ENCODE measurements at places on chromosomes 7 and 10.

DNA sequence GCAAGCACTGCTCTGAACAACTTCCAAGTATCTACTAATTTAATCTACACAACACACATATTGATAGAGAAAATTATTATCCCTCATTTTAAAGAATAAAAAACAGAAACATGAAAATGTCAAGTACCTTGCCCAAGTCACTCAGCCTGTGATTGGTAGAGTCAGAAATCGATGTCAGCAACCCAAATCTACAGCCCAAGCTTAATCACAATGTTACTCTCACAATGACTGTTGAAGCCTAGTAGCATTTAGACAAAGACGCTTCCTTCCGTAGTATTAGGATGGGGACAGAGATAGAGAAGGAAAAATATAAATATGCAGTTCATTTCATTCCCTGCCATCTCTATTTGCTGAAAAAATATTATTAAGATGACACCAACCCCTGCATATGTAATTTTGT lies 242.5 kb downstream of the ELMO1 start:
- DNase-seq: no peak

DNA sequence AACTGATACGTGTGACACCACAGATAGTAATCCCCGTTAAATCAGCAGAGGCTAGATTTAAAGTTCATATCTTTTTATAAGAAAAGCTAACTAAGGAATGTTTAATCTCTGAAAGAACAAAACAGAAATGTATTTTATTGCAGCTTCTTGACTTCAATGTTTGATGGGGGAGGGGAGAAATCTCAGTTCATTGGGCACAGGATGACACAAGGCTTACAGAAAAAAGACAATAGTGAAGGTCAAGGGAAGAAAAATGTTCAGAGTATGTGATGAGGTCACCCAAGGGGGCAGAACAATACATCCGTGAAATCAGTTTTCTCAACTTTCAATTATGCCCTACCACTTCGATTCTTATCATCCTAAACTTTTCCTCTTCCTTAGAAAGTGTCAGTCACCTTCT lies 102.9 kb downstream of the ELAPOR2 start:
- DNase-seq: no peak

DNA sequence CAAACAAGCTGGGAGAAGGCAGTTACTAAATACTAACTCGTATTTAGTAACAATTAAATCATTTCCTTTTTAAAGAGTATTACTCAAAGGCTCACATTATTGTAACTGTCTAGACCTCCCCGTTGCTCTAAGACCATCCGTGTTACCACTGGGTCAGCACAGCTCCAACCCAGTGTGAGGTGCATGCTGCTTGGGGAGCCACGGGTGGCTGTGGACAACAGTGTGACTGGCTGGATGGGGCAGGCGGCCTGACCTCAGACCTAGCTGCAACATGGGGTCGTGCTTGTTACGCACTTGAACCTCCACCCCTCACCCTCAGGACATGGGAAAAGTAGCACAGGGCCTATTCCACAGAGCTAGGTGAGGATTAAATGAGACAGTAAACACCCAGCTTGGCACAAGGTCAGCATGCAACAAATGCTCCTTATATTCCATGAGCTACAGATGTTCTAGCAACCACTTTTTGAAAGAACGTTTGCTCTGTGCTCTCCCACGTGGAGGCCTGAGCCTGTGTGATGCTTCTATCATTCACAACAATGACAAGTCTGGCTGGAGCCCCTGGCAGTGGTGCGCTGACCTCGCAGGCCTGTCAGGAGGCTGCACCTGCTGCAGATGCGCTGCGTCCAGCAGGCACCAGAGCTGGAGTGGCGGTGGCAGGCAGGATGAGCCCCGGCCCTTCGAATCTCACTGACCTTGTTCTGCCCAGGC lies 135.7 kb downstream of the PKD1L1 start:
- DNase-seq: no peak

DNA sequence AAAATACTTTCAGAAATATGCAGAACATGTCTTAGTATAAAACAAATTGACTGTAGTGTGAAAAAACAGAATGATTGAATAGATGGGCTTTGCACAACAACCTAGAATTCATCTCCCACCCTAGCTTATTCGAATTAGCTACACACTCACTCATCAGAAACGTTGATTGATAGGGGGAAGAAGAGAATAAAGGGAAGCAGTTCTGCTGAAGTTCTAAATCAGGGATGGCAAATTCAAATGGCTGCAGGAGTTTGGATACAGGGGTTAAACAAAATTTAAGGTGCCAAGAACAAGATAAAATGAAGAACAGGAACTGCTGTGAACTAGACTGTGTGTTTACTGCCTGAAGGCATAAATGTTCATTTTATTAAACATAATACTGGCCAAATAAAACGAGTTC lies 9.0 kb downstream of the CD36 start:
- DNase-seq: no peak

DNA sequence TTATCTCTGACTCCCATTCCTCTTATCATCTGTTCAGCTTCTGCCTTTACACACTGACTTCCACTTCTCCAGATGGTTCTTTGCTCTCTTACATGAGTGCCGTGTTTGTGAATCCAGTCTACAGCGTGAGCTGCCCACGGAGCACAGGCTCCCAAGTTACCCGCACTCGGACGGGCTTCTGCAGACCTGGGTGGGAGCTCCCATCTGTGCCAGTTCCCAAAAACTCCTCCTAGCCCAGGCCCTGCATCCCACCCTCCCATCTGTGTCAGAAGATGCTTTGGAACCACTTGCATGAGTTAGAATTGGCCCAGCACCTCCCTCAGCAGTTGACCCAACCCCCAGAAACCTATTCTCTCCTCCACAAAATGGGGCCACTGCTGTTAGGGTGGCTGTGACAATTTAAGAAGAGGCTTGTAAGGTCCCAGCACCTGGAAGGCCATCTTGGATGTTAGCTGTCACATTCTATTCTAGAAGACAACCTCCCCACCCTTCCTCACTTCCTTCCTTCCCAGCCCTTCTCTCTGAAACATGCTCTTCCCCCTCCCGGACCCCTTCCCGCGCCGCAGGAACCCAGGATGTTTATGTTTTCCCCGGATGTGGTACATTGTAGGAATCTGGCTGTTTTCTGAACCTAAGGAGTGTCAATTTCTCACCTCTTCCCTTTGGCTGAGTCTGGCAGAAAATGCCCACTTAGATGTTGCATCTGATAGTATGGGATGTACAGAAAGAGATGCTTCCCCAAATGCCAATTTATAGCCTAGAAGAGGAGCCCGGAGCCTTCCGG lies 79.2 kb downstream of the CCDC3 start:
- no peak for DNase-seq

DNA sequence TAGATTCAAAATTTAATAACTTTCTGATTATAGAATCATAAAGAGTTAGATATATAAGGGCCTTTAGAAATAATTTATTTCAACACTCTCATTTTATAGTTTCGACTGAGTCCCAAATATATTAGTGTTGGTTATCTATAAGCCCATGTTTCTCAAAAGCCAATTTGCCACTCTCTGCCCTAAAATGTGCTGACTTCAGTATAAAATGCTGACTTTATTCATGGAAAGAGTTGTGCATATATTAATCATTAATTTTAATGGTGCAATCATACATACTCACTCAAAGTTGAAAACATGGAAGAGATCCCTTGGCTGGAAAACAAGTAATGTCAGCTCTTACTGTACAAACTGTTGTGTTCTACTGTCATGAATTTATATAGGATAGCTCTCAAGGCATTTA lies 19.4 kb downstream of the ZWINT start:
- DNase-seq: no peak

DNA sequence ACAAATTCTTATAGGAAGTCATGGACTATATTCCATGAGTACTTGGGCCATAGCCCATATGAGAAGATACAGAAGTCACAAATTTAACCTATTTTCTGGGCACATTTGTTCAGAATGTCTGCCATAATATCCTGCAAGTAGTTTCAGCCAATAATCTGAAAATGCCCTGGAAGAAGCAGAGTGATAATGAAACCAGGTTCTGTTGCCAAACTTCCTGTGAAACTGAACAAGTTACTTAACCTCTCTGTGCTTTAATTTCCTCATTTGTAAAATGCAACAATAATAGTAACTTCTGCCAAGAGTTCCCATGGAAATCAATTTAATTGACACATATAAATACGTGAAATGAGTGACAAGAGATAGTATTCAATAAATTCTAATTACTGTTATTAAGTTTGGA lies 88.8 kb downstream of the SEMA3C start:
- DNase-seq: no peak

- no peak for DNase-seq
Measured at GRCh38 chr10:71727105-71727737, 7.6 kb upstream of the C10orf105 start.

- DNase-seq: no peak
Measured at GRCh38 chr7:33072471-33072870, 9.9 kb upstream of the NT5C3A start.

GRCh38 chr7:39356172-39356925 lies 209.9 kb upstream of the YAE1 start:
- DNase-seq: no peak

DNA sequence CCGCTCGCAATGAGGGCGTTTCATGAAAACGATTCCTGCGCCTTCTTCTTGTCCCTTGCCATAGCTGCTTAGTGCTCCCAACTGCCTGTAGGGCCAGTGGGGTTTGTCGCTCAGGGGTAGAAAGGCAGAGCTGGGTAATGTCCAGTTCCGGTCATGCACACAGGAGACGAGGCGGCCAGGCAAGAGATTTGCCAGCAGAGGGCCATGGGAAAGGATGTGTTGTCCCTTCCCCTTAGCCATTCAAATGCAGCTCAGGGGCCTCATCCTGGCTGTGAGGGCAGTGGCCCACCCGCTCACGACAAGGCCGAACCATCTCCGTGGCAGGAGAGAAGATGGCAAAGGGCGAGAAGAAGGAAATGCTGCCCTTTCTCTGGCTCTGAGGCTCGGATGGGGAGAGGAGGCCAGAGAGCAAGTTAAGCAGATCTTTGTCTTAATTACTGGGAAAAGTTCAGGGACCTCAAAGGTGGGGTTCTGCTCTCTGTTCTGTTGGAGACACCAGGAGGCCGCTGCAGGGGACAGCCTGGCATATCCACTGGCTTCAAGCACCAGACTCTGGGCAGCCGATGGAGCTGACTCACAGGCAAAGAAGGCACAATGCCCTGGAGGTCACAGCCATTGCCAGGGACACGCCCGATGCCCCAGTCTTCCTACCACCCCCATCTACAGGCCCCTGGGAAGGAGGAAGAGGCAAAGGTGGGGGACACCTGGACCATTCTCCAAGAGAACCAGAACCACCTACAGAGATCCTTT lies 534.8 kb upstream of the MGMT start:
- DNase-seq: no peak

DNA sequence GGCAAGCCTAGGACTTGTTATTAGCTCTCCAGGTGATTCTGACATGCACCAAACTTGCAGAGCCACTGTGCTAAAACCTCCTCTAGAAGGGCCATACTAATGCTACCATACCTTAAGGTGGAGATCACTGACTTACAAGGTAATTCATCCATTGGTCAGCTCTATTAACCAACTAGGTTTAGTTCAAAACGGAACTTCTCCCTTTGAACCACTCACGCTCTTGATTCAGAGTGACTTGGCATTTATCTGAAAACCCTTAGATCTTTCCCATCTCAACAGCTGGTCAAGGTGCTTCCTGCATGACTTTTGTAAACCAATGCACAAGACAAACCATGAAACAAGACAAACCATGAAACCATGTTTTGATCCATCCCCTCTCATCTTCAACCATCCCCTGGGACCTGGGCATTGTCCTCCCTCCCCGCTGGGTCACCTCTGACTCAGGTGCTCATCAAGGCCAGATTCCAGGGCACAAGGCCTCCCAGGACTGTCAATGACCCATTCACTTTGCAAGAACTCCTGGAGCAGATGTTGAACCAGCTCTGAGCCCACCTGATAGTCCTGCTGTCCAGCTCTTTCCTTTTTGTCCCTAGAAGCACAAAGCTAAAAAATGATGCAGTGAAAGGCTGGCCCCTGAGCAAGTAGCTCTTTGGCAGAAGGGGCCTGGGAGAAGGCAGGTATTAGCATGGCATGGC lies 18.8 kb downstream of the IMPDH1 start:
- no peak for DNase-seq

- DNase-seq: no peak
Measured at GRCh38 chr7:159192013-159192412, 47.3 kb upstream of the VIPR2 start.

DNA sequence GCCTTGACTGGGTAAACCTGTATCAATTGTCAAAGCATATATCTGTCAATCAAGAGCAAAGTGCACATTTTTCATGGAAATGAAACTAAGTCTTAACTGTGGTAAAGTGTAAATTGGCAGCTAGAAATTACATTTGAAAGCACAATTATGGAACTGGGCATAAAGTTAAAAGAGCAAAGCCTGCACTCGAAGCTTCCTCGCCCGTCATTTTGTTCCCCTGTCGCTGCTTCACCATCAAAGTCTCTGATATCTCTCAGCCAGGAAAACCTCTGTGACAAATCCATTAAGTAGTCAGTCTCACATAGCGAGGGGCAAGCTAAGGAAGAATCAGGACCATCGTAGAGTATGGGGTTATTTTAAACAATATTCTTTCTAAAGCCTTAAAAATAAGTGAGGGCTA lies 27.9 kb downstream of the PON1 start:
- DNase-seq: no peak

- DNase-seq: no peak
Measured at GRCh38 chr10:4315551-4315950, 510.5 kb upstream of the AKR1E2 start.

GRCh38 chr10:59237775-59238174 lies 61.3 kb downstream of the PHYHIPL start:
- no peak for DNase-seq

DNA sequence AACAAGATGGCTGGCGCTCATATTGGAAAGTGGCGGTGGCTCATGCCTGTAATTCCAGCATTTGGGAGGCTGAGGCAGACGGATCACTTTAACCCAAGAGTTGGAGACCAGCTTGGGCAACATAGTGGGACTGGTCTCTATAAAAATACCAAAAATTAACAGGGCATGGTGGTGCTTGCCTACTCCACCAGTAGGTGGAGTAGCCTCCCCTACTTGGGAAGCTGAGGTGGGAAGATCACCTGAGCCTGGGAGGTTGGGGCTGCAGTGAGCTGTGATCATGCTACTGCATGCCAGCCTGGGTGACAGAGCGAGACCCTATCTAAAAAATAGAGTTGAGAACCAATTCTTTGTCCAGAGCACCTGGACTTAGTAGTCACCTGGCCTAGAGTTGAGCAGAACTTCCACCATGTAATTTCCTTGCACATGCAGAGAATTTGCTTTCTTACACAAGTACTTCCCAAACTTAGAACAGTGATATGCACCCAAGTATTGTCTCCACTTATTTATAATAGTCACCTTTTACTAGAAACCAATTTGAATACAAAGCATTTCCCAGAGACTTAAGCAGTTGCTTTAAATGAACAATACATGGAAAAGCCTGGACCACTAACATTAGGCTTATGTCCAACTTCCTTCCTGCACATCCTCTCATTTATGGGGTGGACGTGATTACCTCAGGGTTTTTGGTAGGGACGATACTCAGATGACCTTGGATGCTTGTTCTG lies 15.9 kb downstream of the LAMB4 start:
- DNase-seq: no peak
